ENCODE measurements at places on chromosomes 3 and 15. TPM values are rescaled to one million over a fixed set of nuclear protein-coding genes. Genes with fewer than 3 reads are reported as not detected.

TM6SF1 gene
- not detected for total RNA-seq

CHDH gene
- total RNA-seq, result 32.4 TPM

KLHL40 gene
- not detected for total RNA-seq

LYZL4 gene
- not detected for total RNA-seq

SCAANT1 gene
- not detected for total RNA-seq

POLQ gene
- 15.4 TPM for total RNA-seq

LRRC57 gene
- total RNA-seq, result 19.3 TPM
